Astrocyte (in vitro differentiated cells and primary cell): ENCODE measurements at places on chromosomes 1 and 21. TPM values are rescaled to one million over a fixed set of nuclear protein-coding genes. Genes with fewer than 3 reads are reported as not detected.

- no peak for DNase-seq
Observed at GRCh38 chr1:156746406-156746727, 5.1 kb downstream of the HDGF start.

DNA sequence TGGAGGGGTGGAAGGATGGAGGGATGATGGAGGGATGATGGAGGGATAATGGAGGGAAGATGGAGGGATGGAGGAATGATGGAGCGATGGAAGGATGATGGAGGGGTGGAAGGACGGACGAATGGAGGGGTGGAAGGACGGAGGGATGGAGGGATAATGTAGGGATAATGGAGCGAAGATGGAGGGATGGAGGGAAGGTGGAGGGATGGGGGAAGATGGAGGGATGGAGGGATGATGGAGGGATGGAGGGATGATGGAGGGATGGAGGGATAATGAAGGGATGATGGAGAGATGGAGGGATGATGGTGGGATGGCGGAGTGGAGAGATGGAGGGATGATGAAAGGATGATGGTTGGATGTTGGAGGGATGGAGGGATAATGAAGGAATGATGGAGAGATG, 61.3 kb downstream of the KCNAB2 start:
- DNase-seq = no peak

GRCh38 chr1:55233145-55233777, 18.1 kb upstream of the USP24 start:
- no peak for DNase-seq

HP1BP3 gene
- total RNA-seq = 135 and 156 TPM in 2 replicates

ARMH1 gene
- total RNA-seq = 2.5 and 4.8 TPM in 2 replicates

- peak; percentile 28 for DNase-seq
Observed at GRCh38 chr1:240294566-240294965, 202.9 kb downstream of the FMN2 start.

- DNase-seq = no peak
Observed at GRCh38 chr1:43532716-43533115, 2.0 kb downstream of the PTPRF start.

IKBKE gene
- total RNA-seq = 15.5 and 17.0 TPM in 2 replicates

- no peak for DNase-seq
Observed at GRCh38 chr1:80523861-80524260, 1276.9 kb upstream of the ADGRL2 start.

DNA sequence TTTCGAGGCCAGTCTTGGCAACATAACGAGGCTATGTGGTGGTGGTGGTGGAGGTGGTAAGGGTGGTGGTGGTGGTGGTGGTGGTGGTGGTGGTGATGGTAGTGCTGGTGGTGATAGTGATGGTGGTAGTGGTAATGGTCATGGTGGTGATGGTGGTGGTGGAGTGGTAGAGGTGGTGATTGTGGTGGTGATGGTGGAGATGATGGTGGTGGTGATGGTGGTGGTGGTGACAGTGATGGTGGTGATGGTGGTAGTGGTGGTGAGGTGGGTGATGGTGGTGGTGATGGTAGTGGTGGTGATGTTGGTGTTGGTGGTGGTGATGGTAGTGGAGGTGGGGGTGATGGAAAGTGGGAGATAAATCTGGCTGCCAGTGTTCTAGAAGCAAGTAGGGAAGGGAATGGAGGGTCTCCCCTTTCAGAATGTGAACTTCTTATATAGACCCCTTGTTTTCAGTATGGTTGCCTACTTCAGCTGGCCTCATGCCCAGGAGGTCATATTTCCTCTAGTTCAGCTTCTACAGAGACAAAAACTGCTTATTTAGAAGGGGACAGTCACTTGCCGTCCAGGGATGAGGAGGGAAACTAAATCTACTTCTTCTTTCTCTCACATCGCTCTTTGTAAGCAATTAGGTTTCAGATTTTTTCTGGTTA, 27.5 kb downstream of the SH3BGR start:
- no peak for DNase-seq

DNA sequence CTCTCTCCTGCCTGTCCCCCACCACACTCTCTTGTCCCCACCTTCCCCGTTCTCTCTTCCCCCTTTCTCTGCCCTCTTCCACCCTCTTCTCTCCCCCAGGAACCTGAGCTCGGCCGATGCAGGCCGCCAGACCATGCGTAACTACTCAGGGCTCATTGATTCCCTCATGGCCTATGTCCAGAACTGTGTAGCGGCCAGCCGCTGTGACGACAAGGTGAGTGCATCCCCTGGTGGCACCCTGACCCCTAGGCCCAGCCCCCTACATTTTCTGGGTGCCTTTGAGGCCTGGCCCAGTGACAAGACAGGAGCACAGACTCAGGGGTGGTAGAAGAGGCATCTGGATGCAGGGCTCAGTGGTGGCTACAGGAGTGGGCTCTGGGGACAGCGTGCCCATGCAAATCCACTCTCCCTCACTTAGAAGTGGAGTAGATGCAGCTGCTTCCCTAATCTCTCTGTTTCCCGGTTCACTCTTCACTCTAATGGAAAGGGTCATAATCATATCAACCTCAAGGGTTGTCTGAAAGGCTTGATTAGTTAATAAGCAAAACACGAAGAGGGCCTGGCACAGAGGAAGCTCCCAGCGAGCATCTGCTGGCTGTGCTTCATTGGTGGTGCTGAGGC, 37.0 kb downstream of the PKP1 start:
- DNase-seq = no peak

SMIM1 gene
- total RNA-seq = 6.4 and 6.6 TPM in 2 replicates

- no peak for DNase-seq
Observed at GRCh38 chr1:107523736-107524135, 382.9 kb downstream of the NTNG1 start.
